ENCODE measurements at places on chromosomes 16 and 17.

DNA sequence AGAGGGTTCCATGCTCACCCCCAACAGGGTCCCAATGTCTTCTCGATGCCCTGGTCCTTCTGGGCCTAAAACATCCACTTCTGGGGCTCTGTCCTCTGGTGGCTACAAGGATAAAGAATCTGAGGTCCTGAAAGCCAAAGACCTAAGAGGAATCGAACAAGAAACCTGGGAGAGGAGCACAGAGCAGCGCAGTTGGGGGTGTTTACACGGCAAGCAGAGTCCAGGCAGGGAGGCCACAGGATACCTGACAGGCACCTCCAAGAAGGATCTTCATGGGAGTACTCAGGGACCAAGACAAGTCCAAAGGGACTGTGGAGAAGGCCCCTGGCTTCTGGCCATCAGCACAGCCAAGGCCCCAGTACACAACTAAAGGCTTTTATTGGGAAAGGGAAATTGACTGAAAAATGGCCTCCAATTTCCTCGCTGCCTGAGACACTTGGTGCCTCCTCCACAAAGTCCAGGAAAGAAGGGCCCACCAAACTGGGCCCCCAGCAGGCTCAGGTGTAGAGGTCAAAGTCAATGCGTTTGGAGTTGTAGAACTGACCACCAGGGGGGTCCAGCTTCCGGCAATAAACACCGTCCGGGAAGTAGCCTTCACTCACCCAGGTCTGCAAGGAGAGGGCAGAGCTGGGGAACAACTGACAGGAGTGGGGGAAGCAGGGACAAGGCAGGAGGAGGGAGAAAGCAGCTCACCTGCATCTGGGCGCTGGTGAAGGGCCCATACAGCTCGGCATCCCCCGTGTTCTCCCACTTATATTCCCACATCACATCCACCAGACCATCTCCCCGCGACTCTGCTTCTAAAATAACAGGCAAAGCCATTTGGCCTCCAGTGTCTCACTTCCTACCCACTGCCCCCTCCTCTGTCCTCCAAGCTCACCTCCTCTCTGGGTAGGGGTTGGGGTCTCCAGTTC, 2.4 kb downstream of the CD2BP2 start:
- no peak for DNase-seq

- no peak for DNase-seq
These were observed 26.0 kb downstream of the TK2 start for GRCh38 chr16:66523861-66524354.

GRCh38 chr17:72726936-72727335, 365.6 kb downstream of the SLC39A11 start:
- DNase-seq: no peak

- no peak for DNase-seq
These were observed 30.1 kb downstream of the VAC14 start for GRCh38 chr16:70770626-70771552.

- no peak for DNase-seq
These were observed 77.1 kb upstream of the RCVRN start for GRCh38 chr17:9982159-9982558.

Measured in HS-27A (cell line).